ENCODE measurements at places on chromosomes 6 and 20.
A peak's percentile ranks its signal among the peaks of the same experiment; 100 is the strongest.

- no peak for DNase-seq
Measured at GRCh38 chr20:8952721-8953120, 116.2 kb upstream of the PLCB4 start.

- DNase-seq = no peak
Measured at GRCh38 chr6:14656078-14656521, 538.5 kb downstream of the CD83 start.

GRCh38 chr20:20369250-20370093 lies 1.6 kb downstream of the INSM1 start:
- peak; percentile 44 for DNase-seq

- no peak for DNase-seq
Measured at GRCh38 chr6:163739408-163739725, 324.8 kb downstream of the QKI start.

- DNase-seq = peak; percentile 82
Measured at GRCh38 chr20:57390604-57391438, at the start of gene RBM38. RBM38 (plus strand) TSS chr20:57391396; CDS start chr20:57391582, 186 bp downstream.

GRCh38 chr6:138593909-138594757 lies 94.8 kb upstream of the NHSL1 start:
- no peak for DNase-seq

DNA sequence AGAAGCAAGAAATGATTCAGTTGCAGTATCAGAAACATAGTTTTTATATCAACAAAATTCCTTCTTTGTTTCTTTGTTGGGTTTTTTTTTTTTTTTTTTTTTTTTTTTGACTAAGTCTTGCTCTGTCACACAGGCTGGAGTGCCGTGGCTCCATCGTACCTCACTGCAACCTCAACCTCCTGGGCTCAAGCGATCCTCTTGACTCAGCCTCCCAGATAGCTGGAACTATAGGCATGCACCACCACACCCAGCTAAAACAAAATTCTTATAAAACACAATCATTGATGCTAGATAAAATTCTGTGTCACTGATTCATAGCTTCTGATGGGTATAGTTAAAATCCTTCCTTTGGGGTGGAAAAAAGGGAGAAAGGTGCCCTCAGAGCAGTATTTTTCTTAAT lies 110.3 kb upstream of the TNFAIP3 start:
- DNase-seq = no peak

DNA sequence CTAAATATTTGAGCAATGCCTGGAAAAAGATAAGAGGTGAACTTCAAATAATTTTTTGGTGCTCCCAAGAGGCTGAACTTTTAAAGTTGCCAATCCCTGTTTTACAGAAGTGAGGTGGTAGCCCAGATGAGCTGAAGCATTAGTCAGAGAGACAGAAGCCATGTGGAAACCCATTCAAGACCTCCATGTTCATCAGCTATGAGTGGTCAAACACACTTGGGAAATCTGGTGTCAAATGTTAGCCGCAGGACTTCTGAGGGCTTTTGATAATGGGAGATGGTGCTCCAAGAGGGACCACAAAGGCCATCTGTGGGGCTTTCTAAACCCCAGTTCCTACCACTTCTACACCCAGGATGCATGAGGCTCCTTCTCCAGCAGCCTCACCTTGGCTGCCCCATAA lies 77.5 kb upstream of the MRPS10 start:
- no peak for DNase-seq

GRCh38 chr6:149727793-149728498 lies 10.0 kb upstream of the LATS1 start:
- no peak for DNase-seq

DNA sequence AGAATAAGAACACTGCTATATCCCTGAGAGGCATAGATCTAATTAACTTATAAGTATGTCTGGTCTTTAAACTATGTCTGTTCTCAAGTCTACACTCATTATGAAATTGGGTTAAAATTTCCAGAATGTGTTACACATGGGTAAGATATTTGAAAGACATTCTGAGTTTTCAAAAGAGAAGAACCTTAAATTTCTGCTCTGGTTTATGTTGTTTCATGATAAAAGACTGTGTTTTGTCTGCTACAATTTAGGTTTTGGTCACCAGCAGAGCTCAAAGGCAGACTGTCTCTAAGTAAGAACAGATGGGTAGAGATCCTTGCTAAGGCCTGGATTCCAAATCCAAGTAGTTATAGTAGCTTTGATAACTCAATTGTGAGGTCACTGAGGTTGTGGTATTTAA lies 6.0 kb downstream of the STMND1 start:
- DNase-seq = no peak

DNA sequence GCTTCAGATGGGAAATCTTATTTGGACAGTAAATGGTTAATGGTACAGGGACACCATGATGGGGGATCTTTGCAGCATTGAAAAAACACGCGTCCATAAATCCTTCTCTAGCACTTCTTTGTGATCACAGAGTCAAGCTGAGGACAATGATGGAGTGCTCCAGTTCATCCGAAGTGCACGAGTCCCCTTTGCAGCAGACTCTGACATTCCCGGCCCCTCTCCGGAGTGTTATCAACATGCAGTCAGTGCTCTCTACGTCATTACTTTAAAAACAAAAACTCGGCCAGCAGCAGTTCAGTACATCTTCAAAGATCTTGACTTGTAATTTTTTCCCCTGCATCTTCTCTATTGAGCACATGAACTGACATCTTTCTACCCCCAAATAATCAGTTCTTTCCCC lies 185.5 kb upstream of the AKAP12 start:
- no peak for DNase-seq

GRCh38 chr6:3376893-3377535 lies 79.8 kb downstream of the SLC22A23 start:
- no peak for DNase-seq

Data from glutamatergic neuron (in vitro differentiated cells).